PC-3 (cell line): ENCODE measurements at places on chromosomes 4 and X.

- no peak for DNase-seq
- H3K4me3 ChIP-seq = no peak overlapping the region
- peaks cover 38% of the 10 kb centered on the region for H3K4me1 ChIP-seq
- H3K27ac ChIP-seq = peak overlapping the region; percentile 87; the same call in 1 of the 2 replicates
Measured at GRCh38 chr4:77930154-77930639, 67.6 kb downstream of the MRPL1 start.

- peak; percentile 16 for DNase-seq
- peak overlapping the region; percentile 93 for H3K4me3 ChIP-seq
- H3K27me3 ChIP-seq = no peaks in the 10 kb centered on the region
- no peak overlapping the region; the same call in 1 of the 2 replicates for H3K27ac ChIP-seq
- H3K36me3 ChIP-seq = no peaks in the 10 kb centered on the region
Measured at GRCh38 chrX:2609431-2610238, 81.5 kb upstream of the CD99 start.

DNA sequence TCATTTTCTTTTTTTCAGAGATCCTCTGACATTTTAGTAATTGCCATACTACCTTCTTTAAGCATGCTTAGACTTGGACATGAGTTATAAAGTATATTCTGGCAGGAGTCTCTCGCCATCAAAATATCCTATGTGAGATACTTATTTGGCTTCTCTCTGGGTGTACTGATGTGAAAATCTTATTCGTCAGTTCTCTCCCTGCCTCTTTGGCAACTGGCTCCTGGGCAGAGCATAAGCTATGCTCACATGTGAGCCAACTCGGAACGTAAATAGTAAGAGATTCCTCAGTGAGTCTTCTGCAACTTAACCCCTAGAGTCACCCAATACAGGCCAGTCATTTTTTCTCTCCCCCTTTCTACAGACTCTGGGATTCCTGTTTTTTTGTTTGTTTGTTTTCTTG is 91.6 kb downstream of the MAGEB17 start:
- no peak overlapping the region for H3K27ac ChIP-seq
- H3K4me1 ChIP-seq = no peaks in the 10 kb centered on the region

GRCh38 chr4:43411226-43411625 is 518.7 kb downstream of the GRXCR1 start:
- H3K4me3 ChIP-seq = no peak overlapping the region
- no peaks in the 10 kb centered on the region for H3K36me3 ChIP-seq
- H3K4me1 ChIP-seq = no peaks in the 10 kb centered on the region
- no peak for DNase-seq
- no peak overlapping the region for H3K27ac ChIP-seq

DNA sequence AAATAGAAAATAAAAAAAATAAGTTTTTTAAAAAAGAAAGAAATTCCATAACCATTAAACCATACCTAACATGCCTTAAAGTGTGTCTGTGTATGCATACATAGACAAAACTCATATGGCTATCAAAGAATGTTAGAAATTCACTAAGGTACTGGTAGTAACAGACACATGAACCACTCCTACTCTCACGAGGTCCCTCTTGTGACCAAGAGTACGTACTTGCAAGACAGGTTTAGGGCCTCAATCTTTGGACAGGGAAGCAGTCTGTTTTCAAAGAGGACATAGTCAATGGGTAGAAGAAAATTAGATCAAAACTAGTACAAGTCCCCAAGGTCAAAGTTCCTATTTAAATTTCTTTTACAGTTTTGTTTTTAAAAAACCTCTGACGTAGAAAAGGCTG is 117.3 kb downstream of the CHM start:
- no peaks in the 10 kb centered on the region for H3K36me3 ChIP-seq
- no peak for DNase-seq
- no peaks in the 10 kb centered on the region for H3K27me3 ChIP-seq
- H3K27ac ChIP-seq = no peak overlapping the region
- H3K4me1 ChIP-seq = no peaks in the 10 kb centered on the region
